ENCODE measurements at places on chromosomes 5 and 9. TPM values are rescaled to one million over a fixed set of nuclear protein-coding genes. Genes with fewer than 3 reads are reported as not detected.
A peak's percentile ranks its signal among the peaks of the same experiment; 100 is the strongest.

GRCh38 chr5:119386596-119387344 is 31.0 kb downstream of the TNFAIP8 start:
- H3K4me1 ChIP-seq, result peaks cover 31% of the 10 kb centered on the region
- no peak overlapping the region for H3K27ac ChIP-seq
- H3K36me3 ChIP-seq, result no peaks in the 10 kb centered on the region
- no peak for DNase-seq

HACD4 gene
- total RNA-seq, result 13.5 TPM

F2RL1 gene
- total RNA-seq, result 5.9 TPM

- no peak for DNase-seq
- H3K27ac ChIP-seq, result no peak overlapping the region
- H3K4me3 ChIP-seq, result no peak overlapping the region
- H3K36me3 ChIP-seq, result no peaks in the 10 kb centered on the region
Observed at GRCh38 chr9:85541876-85542275, 199.9 kb downstream of the AGTPBP1 start.

DNA sequence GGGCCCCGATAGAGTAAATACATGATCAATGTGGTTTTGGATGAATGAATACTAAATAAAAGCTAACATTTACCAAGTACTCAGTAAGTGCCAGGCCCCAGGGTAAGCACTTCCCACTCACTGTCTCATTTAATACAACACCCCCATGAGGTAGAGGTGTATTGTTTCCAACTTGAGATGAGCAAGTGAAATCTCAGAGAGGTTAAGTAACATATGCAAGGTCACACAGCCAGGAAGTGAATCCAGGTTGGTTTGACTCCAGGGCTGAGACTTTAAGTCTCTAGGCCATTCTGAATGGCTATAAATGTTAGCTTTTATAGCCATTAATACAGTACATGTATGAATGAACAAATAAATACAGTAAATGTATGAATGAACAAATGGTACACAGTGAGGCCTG is 39.4 kb downstream of the LHX2 start:
- no peak overlapping the region for H3K4me3 ChIP-seq
- H3K36me3 ChIP-seq, result no peaks in the 10 kb centered on the region
- H3K27ac ChIP-seq, result no peak overlapping the region

DNA sequence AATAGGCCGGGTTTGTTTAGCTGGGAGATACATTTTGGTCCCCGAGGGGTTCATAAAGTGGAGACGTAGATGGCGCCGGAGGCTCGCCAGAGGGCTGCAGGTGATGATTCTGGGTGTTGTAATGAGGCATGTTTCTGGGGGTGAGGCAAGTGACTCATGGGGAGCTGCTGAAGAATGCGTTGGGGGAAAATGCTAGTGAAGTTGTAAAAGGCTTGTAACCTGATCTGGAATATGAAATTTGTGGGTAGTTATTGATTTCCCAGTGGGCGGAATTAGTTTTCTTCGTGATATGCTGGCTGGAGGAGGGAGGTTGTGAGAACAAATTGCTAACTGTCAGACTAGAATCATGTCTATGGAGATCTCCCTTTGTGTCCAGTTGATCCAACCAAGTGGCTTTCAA is 158.3 kb downstream of the DOCK2 start:
- no peak for DNase-seq
- no peak overlapping the region for H3K4me3 ChIP-seq
- H3K27ac ChIP-seq, result no peak overlapping the region
- no peaks in the 10 kb centered on the region for H3K27me3 ChIP-seq
- H3K36me3 ChIP-seq, result peaks cover 6% of the 10 kb centered on the region
- no peaks in the 10 kb centered on the region for H3K4me1 ChIP-seq

DNA sequence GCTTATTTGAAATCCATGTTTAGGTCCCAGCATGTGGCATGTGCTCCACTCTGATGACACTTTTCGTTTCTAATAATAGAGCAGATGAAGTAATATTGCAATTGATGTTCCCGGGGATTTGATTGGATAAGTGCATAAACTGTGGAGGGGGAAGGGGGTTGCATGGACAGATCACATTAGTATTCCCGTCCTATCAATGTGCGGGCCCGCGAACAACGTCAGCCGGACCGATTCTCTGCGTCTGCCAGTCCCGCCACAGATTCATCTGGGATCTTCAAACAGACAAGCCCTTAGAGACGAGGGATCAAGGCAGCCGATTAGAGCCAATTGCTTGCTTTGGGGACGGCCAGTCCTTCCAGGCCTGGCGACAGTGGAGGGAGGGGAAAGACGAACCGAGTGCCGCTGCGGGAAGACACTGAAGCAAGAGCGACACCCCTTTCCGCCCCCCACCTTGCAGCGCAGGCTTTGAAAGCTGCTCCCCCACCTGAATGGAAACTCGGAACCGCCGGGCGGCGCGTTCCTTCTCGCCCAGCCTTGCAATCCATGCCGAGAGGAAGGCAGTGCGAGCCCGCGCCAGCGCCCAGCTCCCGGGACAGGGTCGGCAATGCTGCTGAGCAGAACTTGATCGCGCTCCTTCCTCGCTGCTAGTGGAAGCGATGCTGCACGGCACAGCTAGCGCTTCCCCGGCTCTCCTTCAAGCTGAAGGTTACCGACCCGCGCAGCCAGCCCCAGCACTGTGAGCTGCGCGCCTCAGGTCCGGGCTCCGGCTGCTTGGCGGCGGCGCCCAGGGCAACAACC is at the start of gene RGS7BP:
Gene RGS7BP (plus strand): TSS at position 247 of the 798 bp plus-strand sequence. CDS start 610 bp downstream, outside the sequence.
- peak; percentile 46 for DNase-seq
- H3K27ac ChIP-seq, result no peak within 1 kb of the TSS
- H3K4me1 ChIP-seq, result peaks cover 5% of the 10 kb centered on the region
- H3K4me3 ChIP-seq, result peak within 1 kb of the TSS; percentile 54
- peaks cover 40% of the 10 kb centered on the region for H3K27me3 ChIP-seq
- H3K36me3 ChIP-seq, result no peaks in the 10 kb centered on the region

- no peak for DNase-seq
- H3K27ac ChIP-seq, result no peak overlapping the region
- no peaks in the 10 kb centered on the region for H3K27me3 ChIP-seq
- no peaks in the 10 kb centered on the region for H3K36me3 ChIP-seq
- no peaks in the 10 kb centered on the region for H3K4me1 ChIP-seq
Observed at GRCh38 chr9:98545021-98545420, 163.7 kb downstream of the GABBR2 start.

PROB1 gene
- 0.86 TPM for total RNA-seq

GRCh38 chr5:7801891-7802614 is 48.9 kb downstream of the CFAP90 start:
- no peaks in the 10 kb centered on the region for H3K4me1 ChIP-seq
- H3K4me3 ChIP-seq, result no peak overlapping the region
- no peaks in the 10 kb centered on the region for H3K27me3 ChIP-seq
- no peaks in the 10 kb centered on the region for H3K36me3 ChIP-seq
- no peak overlapping the region for H3K27ac ChIP-seq

DNA sequence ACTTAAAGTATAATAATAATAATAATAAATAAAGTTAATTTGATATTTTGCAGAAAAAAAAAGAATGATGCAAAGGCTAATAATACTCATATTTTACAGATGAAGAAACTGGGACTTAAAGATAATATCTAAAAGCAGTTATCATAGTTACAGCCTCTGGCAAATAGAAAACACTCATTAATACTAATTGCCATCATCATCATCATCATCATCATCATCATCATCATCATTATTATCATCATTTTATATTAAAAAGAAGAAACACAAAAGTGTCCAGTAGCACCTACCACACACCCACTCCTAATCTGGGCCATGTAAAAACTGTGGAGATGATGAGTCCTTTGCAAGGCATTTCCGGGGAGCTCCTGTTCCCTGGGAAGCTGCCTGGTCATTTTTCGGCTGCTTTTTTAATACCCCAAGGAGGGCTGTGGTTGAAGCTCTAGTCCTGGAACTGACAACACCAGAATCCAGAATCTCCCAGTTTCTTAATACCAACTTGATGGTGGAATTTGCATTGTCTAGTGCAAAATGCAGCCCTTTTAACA is 70.8 kb downstream of the HTR4 start:
- no peaks in the 10 kb centered on the region for H3K27me3 ChIP-seq
- DNase-seq, result no peak
- H3K4me3 ChIP-seq, result no peak overlapping the region
- no peaks in the 10 kb centered on the region for H3K36me3 ChIP-seq
- H3K4me1 ChIP-seq, result no peaks in the 10 kb centered on the region

DNA sequence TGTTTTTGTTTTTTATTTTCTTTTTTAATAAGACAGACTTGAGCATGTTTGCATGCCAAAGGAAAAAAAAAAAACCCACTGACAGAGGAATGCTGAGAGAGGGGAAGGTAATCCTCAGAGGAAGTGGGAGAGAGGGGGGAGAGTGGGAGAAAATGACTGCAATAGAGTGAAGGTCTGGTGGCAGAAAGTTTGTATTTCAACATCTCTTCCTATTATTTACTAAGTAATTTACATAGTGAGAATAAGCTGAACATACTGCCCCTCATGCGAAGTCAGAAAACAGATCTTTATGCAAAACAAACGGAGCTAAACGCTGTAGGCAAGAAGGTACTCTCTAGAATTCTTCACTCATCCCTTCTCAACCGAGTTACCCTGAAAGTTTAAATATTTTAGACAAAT is 45.0 kb downstream of the ELL2 start:
- H3K27ac ChIP-seq, result no peak overlapping the region
- peaks cover 27% of the 10 kb centered on the region for H3K4me1 ChIP-seq
- DNase-seq, result no peak
- no peaks in the 10 kb centered on the region for H3K27me3 ChIP-seq

- no peak overlapping the region for H3K27ac ChIP-seq
- DNase-seq, result no peak
- H3K4me1 ChIP-seq, result peaks cover 8% of the 10 kb centered on the region
- no peak overlapping the region for H3K4me3 ChIP-seq
Observed at GRCh38 chr5:153742060-153742459, 251.6 kb downstream of the GRIA1 start.

GPR150 gene
- total RNA-seq, result 0.18 TPM

CDC25C gene
- 0.47 TPM for total RNA-seq

BARX1 gene
- total RNA-seq, result not detected

CBY3 gene
- not detected for total RNA-seq

GRCh38 chr9:19640014-19640413 is 148.8 kb downstream of the SLC24A2 start:
- H3K27ac ChIP-seq, result no peak overlapping the region
- no peak for DNase-seq
- H3K4me3 ChIP-seq, result no peak overlapping the region
- no peaks in the 10 kb centered on the region for H3K27me3 ChIP-seq
- no peaks in the 10 kb centered on the region for H3K36me3 ChIP-seq

DNA sequence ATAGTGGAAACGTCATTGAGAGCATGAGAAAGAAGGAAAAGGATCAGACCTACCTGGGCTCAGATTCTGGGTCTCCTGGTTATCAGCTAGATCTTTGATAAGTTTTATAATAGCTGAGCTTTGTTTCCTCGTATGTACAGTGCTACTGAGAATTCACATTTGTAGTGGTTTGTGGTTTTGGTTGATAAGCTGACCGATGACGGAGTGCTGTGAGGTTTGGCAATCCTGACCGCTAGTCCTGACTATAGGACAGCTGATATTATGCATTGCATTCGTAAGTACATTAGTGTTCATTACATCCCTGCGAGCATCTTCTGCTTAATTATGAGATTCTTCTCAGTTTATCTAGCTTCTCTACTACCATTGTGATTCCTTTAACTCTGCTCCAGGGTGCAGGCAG is 190.7 kb upstream of the SLC27A6 start:
- no peaks in the 10 kb centered on the region for H3K27me3 ChIP-seq
- no peaks in the 10 kb centered on the region for H3K4me1 ChIP-seq
- no peak overlapping the region for H3K4me3 ChIP-seq
- H3K27ac ChIP-seq, result no peak overlapping the region

GRCh38 chr9:98248737-98249474 is 6.5 kb downstream of the TBC1D2 start:
- H3K4me1 ChIP-seq, result peaks cover 79% of the 10 kb centered on the region
- peak; percentile 92 for DNase-seq
- H3K27ac ChIP-seq, result peak overlapping the region; percentile 81

GRCh38 chr5:124990723-124991122 is 244.3 kb upstream of the ZNF608 start:
- H3K27me3 ChIP-seq, result no peaks in the 10 kb centered on the region
- no peak for DNase-seq
- no peak overlapping the region for H3K27ac ChIP-seq
- no peaks in the 10 kb centered on the region for H3K4me1 ChIP-seq
- H3K36me3 ChIP-seq, result no peaks in the 10 kb centered on the region

DNA sequence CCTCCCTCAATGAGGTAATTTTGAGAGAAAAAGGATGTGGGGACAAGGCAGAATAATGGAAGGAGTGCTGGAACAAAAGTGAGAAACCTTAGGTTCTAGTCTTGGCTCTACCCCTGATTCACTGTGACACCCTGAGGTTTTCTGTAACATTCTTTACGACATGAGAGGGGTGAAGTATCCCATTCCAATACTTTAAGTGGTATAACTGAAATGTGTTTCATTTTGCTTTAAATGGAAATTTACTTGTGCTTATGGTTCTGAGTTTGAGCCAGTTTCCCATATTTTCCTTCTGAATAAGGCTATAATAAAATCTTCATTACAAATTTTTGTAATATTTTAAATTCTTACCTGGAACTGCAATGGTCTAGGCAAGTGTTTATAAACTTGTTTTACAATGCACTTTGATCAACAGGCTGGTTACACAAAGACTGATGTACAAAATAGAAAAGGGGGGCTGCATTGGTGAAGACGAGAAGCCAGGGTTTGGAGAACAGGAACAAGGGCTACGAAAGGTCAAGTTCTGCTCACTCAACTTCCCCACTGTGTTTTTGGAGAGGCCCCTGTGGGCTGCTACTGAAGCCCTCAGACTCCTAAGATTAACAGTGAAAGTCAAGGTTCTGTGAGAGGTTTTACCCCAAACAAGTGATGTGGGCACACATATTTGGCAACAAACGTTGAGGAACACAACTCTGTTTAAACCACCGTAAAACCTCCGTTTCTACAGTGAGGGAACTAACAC is 171.9 kb upstream of the ELL2 start:
- H3K36me3 ChIP-seq, result no peaks in the 10 kb centered on the region
- H3K4me1 ChIP-seq, result no peaks in the 10 kb centered on the region
- no peak for DNase-seq
- H3K27ac ChIP-seq, result no peak overlapping the region
- no peaks in the 10 kb centered on the region for H3K27me3 ChIP-seq
- H3K4me3 ChIP-seq, result no peak overlapping the region

DNA sequence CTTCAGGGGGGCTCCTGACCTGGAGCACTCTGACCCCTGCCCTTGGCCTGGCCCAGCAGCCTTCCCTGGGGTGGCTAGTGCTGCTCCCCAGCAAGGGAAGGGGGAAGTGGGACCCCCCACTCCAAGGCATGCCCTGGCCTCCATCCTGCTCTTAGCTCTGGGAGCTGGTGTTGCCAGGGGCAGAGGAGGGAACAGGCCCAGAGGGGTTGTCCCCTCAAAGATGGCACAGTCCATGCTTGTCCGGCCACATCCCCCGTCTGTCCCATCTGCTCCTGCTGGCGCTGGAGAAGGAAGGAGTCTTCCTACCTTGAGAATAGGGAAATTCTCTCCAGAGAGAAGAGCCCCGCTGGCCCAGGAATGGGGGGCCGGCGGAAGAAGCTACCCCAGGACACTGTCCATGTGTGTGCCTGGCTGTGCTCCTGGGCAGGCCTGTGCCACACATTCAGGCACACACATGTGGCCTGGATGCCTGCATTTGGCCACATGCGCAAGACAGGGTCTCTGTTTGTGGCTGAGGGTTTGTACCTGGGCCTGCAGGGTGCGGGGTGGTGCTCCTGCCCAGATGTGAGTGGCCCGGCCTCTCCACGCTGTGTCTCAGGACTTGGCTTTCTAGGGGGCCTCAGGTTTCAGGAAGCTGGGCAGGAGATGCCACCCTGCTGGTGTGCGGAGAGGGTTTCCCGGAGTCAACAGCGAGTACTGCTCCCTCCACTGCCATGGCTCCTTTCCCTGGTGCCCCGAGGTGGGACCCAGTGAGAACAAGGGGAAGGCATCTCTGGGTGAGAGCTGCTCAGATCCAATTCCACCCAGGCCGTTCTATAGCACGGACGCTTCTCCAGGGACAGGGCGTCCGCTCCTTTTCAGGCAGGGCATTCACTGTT is 247.1 kb downstream of the PBX3 start:
- H3K4me1 ChIP-seq, result no peaks in the 10 kb centered on the region
- H3K27ac ChIP-seq, result no peak overlapping the region
- H3K36me3 ChIP-seq, result no peaks in the 10 kb centered on the region
- H3K27me3 ChIP-seq, result no peaks in the 10 kb centered on the region
- peak; percentile 22 for DNase-seq
